Activated CD4-positive, alpha-beta T cell treated with anti-CD3 and anti-CD28 coated beads for 4 hours (primary cell): ENCODE measurements at places on chromosomes 4 and X.

DNA sequence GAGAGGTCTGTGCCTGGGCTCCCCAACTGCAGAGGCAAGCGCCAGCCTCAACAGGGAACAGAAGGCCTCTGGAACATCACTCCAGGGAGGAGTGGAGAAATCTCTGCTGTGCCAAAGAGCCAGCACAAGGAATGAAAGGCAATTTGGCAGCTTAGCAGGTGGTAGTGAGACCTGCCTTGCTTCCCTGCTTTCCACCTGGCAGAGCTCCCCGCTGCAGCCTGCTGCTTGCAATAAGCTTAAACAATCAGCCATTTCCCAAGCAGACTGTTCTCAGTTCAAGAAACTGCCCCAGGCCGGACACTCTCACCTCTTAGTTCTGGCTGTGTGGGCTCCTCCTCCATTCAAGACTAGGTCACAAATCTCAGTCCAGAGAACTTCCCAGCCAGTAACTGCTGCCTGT is 370.6 kb downstream of the MAGEB5 start:
- no peak for DNase-seq

- DNase-seq: no peak
Measured at GRCh38 chr4:81084634-81085033, 54.1 kb downstream of the BMP3 start.

GRCh38 chrX:148555571-148556243 is 55.3 kb downstream of the AFF2 start:
- no peak for DNase-seq

GRCh38 chr4:54127660-54128059 is 27.7 kb downstream of the GSX2 start:
- DNase-seq: no peak

DNA sequence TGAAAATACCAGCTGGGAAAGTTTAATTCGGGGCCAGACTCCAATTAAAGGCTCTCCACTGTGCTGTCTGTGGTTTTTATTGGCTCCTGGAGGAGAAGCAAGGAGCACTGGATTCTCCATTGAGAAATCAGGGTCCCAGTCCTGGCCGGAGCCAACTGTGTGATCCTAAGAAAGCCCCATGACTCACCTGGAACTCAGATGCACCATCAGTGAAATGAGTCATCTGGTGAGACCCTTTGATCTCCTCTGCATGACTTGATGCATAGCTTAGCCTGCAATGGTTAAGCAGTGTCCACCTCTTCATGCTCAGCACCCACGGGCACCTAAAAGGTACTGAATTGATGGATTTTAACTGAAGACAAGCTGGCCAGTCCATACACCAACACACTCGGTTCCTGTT is 119.2 kb upstream of the VCX3B start:
- no peak for DNase-seq

GRCh38 chr4:11072463-11072862 is 356.2 kb downstream of the HS3ST1 start:
- DNase-seq: no peak

DNA sequence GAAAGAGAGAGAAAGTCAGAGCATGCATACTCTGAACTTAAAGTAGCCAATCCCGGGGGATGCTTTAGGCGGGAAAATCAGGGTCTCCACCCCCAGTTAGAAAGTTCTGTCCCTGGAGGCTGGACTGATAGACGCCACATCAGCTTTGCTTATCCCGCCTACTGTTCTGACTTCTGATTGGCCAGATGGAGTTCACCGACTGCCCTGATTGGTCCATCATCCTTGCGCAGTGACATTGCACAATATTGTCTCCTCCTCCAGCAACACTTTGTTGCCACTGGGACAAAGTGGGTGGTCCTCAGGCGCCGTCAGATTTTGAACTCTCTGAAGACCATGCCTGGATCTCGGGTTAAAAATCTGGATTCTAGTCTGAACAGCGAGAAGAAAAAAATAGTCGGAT is 50.3 kb downstream of the SSX3 start:
- DNase-seq: no peak

DNA sequence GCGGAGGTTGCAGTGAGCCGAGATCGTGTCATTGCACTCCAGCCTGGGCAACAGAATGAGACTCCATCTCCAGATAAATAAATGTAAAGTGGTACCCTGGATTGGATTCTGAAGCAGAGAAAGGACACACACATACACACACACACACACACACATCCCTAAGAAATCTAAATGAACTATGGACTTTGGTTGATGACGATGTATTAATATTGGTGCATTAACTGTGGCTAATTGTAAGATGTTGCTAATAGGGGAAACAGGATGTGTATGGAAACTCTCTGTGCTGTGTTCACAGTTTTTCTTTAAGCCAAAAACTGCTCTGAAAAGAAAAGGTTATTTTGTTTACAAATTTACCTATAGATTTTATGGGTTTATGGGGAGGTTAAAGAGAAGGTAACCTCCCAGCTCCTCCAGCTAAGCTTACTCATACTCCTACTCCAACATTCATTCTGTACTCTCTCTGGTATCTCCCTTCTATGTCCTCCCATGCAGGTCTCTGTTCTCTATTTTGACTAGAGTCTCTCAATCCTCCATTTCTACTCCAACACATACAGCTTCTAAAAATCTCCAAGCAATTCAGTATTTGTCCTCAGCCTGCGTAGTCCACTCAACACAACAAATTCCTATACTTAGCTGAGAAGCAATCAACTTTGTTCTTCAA is 46.5 kb upstream of the RELL1 start:
- DNase-seq: no peak

DNA sequence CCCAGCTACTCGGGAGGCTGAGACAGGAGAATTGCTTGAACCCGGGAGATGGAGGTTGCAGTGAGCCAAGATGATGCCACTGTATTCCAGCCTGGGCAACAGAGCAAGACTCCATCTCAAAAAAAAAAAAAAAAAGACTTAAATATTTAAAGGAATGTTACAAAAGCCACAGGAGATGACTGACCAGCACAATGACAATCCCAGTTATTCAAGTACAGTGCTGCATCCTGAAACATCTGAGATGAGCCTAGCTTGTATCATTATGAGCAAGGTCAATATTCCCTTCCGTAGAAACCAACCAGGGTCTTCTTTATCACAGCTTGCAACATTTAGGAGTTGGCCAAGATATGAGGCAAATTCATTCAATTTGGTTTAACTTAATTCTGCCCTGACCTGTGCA is 38.6 kb downstream of the LNX1 start:
- no peak for DNase-seq

GRCh38 chrX:155611302-155611701 is 1.4 kb downstream of the TMLHE start:
- DNase-seq: no peak
